NCI-H226 (cell line): ENCODE measurements at places on chromosomes 13 and 19.

- DNase-seq: no peak
These were observed 54.6 kb downstream of the NAA16 start for GRCh38 chr13:41365631-41366030.

GRCh38 chr13:45584816-45585215 lies 30.7 kb downstream of the ERICH6B start:
- DNase-seq: no peak

GRCh38 chr19:7098701-7099596 lies 29.4 kb downstream of the ZNF557 start:
- DNase-seq: peak; percentile 76

DNA sequence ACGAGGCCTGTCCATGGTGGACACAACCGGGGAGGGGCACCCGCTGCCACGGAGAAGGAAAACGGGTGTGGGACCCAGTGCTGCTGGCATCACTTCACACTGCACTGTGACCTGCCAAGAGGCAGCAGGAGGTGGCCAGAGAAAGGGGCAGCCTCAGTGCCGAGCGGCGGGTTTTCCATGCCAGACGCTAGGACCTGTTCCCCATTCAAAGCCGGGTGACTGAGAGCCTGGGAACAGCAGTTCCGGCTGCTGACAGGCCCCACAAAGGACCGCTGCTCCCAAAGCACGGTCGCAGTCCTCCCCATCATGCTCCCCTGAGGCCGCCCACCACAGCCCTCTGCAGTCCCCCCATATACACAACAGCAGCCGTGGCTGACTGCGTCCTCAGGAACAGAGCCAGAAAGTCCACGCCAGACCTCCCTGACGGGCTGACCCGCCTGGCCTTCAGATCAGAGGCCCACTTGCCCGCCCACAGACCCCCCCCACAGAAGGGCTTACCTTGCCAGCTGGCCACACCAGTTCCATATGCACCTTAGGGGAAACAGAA lies 5.4 kb downstream of the AKAP8 start:
- no peak for DNase-seq

DNA sequence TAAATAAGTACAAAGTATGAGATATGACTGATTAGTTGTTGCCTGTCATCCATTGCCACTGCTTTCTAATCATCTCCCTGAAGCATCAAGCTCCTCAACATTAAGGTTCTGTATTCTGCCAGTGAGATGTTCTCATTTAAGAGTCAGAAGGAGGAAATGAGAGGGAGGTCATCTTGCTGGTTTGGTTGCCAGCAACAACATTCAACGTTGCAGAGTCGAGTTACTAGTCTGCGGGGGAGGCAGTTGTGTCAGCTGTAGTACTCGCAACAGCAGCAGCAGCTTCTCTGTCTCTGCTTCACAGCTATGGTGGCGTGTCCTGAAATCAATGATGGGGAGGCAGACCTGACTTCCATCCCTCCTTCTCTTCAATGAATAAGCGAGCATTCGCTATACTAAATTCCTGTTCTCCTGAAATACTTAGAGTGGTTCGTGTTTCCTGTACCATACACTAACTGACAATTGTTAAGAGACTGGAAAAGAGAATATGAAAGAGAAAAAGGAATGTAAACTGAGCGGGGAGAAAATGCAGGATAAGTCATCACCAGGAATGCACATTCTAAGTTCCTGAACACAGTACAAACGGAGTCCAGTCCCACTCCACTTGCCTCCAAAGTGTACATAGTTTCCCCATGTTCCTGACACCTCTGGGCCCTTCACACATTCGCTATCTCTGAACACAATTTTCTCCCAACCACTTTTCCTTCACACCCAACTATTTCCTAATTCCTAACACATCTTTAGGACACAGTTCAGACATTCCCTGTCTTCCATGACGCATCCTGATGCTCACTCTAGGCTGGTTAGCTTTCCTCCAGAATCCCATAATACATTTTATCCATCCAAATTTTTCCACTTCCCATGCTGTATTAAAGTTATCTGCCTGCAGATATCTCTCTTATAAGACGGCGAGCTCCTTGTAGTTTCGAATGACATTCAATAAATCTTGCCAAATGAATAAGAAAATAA lies 263.0 kb downstream of the KLF12 start:
- peak; percentile 50 for DNase-seq
